ENCODE measurements at places on chromosomes 2 and 18.

GRCh38 chr2:162890690-162891311, 52.2 kb upstream of the KCNH7 start:
- DNase-seq = peak; percentile 41

DNA sequence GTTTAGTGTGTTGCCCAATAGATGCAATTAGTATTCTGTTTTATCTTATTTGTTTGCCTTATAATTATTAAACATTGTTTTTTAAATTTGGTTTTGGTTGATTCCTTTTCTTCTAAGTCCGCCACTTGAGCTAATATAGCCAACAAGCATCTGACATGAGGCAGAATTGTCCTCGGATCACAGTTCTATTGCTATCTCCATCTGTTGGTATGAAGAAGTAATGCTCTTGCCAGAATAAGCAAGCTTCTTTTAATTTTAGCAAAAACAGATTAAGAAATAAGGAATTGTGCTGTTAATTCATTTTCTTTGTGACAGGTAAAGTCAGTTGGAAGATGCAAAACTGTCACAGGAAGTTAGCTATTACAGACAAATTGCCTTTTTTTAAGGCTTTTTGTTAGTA, 54.3 kb downstream of the R3HDM1 start:
- no peak for DNase-seq

DNA sequence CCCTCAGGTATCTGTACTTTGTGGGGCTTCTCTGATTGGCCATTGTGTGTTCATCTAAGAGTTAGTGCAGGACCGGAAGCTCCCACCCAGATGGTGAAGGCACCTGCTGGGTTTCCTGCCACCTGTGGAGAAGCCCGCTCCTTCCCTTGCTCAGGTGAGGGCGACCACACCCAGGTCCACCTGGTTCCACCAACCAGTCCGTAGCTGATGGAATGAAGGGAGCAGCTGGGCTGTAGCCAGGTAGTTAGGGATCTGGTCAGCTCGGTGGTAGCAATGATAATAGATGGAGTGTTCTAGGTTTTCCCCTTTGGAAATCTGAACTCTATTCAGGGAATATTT, 16.0 kb downstream of the SH3BP4 start:
- DNase-seq = no peak

DNA sequence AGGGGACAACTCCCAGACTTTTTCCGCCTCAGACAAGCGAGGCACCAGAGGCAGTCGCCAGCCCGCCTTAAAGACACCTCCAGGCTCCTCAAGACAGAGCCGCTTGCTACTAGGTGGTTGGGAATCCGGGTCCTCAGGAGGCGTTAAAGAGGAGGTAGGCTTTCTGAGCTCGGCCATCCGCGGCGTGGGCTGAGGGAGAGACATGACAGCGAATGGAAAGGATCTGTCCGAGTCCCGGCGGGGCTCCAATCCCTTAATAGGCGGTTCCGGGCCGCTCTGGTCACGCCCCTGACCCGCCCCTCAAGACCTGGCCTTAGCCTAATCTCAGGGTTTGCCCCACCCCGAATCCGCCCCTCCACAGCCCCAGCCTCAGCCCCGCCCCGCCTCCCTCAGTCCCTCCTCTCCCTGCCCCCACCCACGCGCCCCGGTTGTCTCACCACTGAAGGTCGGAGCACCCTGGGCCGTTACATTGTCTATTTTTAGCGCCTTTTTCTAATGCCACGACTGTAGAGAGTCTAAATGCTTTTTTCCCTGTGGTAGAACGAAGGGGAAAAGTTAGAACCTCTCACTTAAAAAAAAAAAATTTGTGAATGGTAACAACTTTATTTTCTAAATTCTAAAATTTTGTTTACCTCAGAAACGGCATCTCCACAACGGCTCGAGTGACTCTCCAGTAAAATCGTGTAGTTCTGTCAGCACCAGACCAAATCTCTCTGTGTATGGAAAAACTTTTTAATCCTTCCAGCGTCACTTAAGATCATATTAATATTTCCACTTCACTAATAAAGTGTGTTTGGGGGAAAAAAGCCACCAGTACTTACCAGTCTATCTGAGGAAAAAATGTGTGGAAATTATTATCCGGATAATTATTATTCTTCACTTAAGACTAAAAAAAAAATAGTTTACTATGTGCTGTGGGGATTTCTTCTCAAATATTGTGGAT, at the start of gene RAD51AP2:
TSS of gene RAD51AP2 (minus strand) at position 229 of the 943 bp plus-strand sequence. CDS start at position 204, 25 bp downstream.
- DNase-seq = peak; percentile 42

- no peak for DNase-seq
Observed at GRCh38 chr2:18741191-18741590, 151.8 kb upstream of the NT5C1B start.

GRCh38 chr18:46859855-46860254, 57.5 kb downstream of the PIAS2 start:
- DNase-seq = no peak

- no peak for DNase-seq
Observed at GRCh38 chr2:54880428-54880827, 157.0 kb downstream of the EML6 start.

- no peak for DNase-seq
Observed at GRCh38 chr2:214126135-214126534, 284.7 kb upstream of the VWC2L start.

- DNase-seq = no peak
Observed at GRCh38 chr18:32884543-32884942, 111.7 kb upstream of the KLHL14 start.

- no peak for DNase-seq
Observed at GRCh38 chr2:176370467-176371171, 101.4 kb downstream of the MTX2 start.

GRCh38 chr18:78736015-78736690, 243.5 kb upstream of the SALL3 start:
- no peak for DNase-seq

GRCh38 chr2:239093952-239094351, 246.1 kb downstream of the TWIST2 start:
- no peak for DNase-seq

GRCh38 chr2:106122157-106122556, 71.9 kb downstream of the UXS1 start:
- no peak for DNase-seq

- DNase-seq = no peak
Observed at GRCh38 chr2:217449444-217449843, 553.4 kb downstream of the TNS1 start.

DNA sequence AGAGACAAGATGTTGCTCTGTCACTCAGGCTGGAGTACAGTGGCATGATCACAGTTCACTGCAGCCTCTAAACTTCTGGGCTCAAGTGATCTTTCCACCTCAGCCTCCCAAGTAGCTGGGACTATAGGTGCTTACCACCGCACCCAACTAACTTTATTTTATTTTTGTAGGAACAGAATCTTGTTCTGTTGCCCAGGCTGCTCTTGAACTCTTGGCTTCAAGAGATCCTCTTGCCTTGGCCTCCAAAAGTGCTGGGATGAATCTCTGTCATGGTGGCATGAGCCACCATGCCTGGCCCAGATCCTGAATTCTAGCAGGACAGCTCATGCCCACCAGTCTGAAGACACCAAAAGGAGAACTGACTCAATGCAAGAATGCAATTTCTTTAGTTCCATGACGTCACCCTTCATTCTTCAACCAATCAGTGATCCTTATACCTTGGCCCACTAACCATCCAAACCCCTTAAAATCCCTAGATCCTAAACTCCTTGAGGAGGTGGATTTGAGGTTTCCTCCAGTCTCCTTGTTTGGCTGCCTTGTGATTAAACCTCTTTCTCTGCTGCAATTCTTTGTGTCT, 25.6 kb upstream of the CXXC1 start:
- DNase-seq = no peak

DNA sequence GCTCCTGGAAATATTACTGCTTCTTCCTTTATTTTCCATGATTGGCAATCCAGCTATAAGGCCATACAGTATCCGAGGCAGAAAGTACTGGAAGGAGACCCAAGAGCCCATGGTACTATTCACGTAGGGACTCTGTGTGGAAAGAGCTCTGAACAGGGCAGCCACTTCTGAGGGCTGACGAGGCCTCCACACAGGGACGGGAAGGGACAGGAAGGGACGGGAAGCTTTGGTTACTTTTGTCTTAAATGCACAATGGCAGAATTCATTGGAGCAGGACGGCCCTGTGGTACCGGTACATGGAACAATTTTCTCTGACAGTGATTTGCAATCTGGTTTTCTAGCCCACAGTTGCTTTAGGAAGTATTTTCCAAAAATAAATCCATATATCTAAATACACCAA, 102.4 kb downstream of the MBP start:
- DNase-seq = no peak

DNA sequence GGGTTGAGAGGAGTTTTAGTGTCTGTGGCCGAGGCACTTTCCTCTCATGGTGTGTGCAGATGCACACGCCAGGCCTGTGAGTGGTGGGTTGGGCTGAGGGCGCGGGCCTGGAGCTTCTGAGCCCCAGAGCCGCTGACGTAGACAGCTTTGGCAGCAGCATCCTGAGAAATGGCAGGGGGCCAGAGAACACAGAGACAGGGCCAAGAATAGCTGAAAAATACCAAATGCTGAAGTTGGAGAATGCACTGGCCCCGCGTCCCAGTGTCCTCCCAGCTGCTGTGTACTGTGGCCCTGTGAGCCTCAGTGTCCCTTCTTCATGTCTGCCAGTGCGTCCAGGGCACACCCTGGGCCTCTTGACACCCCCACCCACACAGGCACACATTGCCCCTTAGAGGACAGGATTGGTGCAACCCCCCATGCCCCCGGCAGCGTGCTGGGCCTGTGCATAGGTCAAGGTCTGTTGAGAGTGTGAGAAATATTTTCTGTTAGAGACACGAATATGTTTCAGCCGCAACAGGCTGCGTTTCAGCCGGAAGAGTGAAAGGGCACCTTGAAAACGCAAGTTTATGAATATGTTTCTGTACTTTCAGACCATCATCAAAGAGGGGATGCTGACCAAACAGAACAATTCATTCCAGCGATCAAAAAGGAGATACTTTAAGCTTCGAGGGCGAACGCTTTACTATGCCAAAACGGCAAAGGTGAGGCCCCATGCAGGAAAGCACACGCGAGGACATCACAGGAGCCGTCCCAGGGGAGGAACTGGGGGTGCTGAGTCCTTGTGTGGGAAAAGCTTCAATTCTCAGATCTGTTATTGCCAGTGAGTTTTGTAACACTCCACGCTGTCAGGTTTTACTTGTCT, 33.6 kb downstream of the DGKD start:
- no peak for DNase-seq

Measured in activated CD8-positive, alpha-beta memory T cell treated with anti-CD3 and anti-CD28 coated beads, Interleukin-2, amount 10 ng/mL, durations not matched to agents 7 days and 5 days (primary cell).